ENCODE measurements at places on chromosomes 6 and 20. TPM values are rescaled to one million over a fixed set of nuclear protein-coding genes. Genes with fewer than 3 reads are reported as not detected.

RIN2 gene
- total RNA-seq = 143 TPM

SOX18 gene
- total RNA-seq = 102 TPM

GRCh38 chr20:36441027-36441414 lies 100.3 kb upstream of the MYL9 start:
- DNase-seq = no peak

DNA sequence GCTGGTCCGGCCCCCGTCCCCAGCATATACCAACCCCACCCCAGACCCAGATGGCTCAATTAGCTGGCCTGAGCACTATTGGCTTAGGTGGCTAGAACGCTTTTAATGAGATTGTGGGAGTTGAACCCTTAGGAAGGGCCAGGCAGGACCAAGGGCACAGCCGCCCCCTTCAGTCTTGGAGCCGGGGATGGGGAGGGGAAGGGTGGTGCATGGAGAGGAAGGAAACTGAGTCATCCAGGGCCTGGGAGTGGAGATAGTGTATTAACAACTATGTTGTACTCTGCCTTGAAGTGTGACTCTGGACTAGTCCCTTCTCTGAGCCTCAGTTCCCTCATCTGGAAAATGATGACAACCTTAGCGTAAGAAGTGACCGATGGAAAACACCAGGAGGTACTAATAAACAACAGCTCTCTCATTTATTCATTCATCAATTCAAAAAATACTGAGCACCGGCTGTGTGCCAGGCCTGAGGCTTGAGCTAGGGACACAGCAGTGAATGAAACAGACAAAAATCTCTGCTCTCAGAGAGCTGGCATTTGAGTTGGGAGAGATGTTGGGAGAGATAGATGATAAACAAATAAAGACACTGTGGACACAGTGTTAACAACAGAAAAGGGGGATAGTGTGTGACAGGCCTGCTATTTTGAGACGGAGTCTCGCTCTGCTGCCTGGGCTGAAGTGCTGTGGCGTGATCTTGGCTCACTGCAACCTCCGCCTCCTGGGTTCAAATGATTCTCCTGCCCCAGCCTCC lies 11.5 kb downstream of the PEDS1 start:
- DNase-seq = no peak

Data from glomerular endothelial cell (primary cell).